ENCODE measurements at places on chromosomes 3 and 15.
A peak's percentile ranks its signal among the peaks of the same experiment; 100 is the strongest.

DNA sequence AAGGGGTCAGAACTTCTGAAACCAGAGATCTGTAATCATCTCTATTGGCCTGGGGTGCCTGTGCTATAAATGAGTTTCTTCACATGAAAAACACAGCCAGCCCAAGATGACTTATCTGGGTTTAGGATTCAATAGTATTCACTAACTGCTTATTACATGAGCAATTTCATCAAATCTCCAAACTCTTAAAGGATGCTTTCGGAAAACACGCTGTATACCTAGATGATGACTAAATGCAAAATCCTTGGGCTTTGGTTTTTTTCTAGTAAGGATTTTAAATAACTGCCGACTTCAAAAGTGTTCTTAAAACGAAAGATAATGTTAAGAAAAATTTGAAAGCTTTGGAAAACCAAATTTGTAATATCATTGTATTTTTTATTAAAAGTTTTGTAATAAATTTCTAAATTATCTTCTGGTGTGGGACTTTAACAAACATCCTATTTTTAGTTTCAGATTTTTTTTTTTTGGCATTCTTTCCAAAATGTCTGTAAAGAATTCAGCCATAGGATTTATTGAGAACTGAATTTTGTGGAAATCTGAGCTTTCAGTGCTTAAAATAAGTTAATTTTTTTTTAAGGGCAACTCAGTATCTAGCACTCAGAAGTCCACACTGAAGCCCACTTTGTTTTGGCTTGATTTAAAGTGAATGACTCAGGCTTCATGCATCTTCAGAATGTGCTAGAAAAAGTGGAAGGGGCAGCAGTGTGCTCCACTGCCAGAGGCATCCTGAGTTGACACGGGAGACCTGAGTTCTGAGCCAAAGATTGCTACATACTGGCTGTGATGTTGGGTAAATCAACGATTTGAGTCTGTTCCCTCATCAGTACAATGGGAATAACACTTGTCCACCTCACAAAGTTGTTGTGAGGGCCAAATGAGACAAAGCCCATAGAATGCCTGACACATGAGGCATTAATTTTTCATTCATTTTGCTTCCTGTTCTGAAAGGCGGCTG lies 18.7 kb downstream of the TMEM43 start:
- DNase-seq, result no peak

DNA sequence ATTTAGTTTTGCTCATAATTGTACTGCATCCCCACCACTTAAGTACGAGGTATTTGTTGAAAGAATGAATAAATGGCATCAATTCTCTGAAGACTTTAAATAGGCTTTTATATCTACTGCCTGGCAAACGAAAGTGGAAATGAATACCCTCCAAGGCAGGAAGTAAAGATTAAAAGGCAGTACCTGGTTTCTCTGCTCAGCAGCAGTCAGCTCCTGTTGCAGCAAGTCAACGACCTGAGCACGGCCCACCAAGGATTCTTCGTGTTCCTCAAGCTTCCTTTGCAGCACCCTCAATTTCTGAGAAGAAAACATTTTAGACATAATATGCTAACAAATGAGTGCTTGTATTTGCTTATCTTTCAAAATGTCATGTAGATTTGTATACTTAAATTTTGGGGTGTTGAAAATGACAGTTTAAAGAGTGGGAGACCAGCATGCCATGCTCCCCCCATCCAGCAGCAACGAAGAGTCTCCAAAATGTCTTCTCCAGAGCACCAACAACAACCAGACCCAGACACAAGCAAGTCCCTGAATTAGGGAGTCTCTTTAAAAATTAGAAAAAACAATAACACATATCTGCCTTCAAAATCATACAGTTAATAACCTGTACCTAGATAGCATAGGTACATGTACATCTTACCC lies 31.2 kb downstream of the GOLGB1 start:
- no peak for DNase-seq

DNA sequence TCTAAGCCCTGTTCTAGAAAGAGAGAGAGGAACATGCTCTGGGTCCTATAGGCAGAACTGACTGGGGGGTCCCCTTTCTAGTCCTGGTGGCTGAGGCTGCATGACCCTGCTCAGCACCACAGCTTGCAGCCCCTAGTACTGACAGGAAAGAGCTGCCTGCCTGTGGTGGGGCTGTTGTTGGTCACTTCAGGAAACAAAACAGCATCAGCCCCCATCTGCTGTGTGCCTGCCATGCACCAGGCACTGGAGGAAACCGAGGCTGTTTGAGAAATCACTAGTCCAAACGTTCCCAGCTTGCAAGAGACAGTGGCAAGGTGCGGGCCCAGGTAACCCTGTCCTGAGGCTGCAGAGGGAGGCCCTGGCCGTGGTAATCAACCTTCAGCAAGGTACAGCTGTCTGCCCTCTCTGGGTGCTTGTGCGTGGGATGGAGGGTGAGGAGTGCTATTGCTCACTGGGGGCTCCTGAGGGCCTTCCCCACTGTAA lies 90.6 kb downstream of the IQSEC1 start:
- no peak for DNase-seq

DNA sequence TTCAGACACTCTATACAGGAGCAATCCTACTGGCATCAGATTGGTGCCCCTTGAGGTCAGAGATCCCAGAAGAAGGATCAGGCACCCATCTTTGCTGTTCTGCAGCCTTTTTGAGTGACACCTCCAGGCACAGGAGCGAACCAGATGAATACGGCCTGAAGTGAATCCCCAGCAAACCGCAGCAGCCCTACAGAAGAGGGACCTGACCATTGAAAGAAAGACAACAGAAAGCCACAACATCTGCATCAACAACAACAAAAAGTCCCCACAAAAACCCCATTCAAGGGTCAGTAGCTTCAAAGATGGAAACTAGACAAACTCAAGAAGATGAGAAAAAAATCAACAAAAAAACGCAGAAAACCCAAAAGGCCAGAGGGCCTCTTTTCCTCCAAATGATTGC lies 130.4 kb downstream of the PPM1L start:
- DNase-seq, result no peak

- DNase-seq, result no peak
Measured at GRCh38 chr15:39029741-39030140, 465.1 kb upstream of the RASGRP1 start.

- DNase-seq, result no peak
Measured at GRCh38 chr15:80202016-80202315, 49.2 kb downstream of the FAH start.

- DNase-seq, result no peak
Measured at GRCh38 chr15:45393851-45394250, 15.5 kb upstream of the GATM start.

DNA sequence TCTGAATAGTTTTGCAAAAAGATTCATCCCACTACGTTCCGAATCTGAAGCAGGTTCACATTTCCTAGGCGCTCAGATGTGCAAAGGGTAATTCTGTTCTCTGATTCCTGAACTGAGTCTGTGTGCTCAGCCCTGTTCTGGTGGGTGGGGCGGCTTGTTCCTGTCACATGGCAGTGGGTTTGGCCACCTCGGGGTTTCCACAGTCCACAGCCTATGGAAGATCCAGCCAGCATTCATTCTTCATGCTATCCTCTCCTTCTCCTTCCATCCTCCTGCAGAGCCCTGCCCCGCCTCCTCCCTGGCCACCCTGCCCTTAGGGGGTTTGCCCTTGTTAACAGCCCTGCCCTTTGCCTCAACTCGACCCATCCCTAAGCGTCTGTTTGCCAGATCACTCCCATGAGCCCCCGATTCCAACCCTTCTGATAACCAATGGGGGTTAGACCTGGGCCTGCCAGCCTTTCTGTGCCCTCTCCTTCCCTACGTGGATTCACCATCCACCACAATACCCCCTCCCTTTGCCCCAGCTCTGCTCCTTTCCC lies 31.0 kb downstream of the PRR20G start:
- DNase-seq, result no peak

DNA sequence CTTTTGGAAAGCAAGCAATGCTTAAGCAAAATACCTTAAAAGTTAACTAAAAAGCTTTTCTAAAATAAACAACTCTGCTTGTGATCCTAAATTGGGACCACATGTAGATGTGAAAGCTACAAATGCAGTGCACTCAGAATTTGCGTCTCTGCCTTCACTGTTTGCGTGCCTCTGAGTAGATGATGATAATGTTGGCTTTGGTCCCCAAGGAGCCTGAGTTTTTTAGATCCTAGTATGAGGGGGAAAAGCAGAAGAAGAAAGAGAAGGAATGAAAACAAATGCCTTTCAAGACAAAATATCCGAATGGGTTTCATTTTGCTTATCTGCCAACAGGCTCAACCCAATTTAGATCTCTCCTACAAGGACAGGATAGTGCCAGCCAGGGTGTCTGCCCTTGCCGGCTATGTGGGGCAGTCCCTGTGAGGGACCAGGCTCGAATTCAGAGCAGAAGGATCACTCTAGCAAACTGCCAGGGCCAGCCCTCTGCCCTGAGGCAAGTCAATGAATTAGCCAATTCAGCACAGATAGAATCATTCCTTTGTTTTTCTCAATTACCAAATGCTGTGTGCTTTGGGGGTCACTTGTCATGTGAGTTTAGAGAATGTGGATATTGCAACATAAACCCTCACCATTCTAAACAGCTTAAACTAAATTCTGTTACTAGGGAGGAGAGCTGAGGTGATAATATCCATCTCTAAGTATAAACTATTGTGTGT lies 28.5 kb downstream of the SCG5 start:
- no peak for DNase-seq

DNA sequence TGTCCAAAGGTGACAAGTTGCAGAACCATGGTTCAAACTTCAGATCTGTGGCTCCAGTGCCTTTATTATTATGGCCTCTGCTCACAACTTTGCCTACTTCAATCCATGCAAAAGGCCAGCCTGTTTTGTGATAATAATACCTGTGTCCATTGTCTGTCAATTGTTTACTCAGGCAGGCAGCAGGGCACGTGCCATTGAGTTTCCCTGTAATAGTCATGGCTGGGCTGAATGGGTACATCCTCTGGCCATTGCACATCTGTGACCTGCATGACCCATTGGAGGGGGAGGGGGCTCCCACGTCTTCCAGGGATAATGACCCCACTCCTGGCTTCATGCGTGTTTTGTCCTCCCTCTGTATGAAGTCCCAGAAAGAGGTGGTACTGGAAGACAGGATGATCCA lies 215.4 kb downstream of the SSR3 start:
- DNase-seq, result no peak

DNA sequence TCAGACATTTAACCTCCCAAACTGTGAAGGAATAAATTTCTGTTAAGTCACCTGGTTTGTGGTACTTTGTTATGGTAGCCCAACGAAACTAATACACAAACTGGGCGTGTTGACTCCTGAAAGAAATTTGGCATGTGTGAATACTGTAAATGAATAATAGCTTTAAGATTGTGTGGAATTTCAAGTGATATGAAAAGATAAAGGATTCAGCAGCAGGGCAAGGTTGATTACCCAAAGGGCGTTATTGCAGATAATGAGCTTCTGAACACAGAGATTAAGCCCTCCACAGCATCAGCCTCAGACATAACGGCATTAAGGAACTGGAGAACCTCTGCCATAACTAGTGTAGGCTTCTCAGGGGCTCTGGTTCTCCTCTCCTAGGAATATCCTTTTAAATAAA lies 451.5 kb upstream of the NECTIN3 start:
- DNase-seq, result peak; percentile 1

DNA sequence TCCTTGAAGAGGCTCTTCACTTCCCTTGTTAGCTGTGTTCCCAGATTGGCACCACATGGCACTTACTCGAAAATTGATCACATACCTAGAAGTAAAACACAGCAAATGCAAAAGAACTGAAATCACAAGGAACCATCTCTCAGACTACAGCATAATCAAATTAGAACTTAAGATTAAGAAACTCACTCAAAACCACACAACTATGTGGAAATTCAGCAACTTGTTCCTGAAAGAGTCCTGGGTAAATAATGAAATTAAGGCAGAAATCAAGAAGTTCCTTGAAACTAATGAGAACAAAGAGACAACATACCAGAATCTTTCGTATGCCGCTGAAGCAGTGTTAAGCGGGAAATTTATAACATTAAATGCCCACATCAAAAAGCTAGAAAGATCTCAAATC lies 566.3 kb upstream of the TGFBR2 start:
- no peak for DNase-seq

DNA sequence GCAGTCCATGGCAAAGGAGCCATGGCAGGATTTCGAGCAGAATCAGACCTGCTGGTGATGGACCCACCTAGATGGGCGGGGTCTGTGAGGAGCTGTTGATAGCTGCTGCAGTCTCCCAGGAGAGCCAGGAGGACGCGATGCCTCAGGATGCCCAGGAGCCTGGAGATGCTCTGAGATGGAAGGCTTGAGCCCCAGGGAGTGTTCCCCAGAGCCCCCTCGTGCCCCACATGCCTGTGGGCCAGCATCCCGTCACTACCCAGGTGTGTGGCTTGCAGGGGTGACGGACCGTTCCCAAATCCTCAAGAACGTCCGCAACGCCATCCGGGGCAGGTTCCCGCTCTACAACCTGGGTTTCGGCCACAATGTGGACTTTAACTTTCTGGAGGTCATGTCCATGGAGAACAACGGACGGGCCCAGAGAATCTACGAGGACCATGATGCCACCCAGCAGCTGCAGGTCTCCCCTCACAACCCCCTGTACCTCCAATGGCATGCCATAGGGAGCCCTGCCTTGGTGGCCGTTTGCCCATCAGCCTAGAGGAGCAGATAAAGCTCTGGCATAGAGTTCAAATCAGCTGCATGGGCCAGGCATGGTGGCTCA lies 6.7 kb downstream of the ITIH1 start:
- DNase-seq, result no peak

GRCh38 chr3:49723296-49723627 lies 489 bp downstream of the GMPPB start:
- DNase-seq, result peak; percentile 62

DNA sequence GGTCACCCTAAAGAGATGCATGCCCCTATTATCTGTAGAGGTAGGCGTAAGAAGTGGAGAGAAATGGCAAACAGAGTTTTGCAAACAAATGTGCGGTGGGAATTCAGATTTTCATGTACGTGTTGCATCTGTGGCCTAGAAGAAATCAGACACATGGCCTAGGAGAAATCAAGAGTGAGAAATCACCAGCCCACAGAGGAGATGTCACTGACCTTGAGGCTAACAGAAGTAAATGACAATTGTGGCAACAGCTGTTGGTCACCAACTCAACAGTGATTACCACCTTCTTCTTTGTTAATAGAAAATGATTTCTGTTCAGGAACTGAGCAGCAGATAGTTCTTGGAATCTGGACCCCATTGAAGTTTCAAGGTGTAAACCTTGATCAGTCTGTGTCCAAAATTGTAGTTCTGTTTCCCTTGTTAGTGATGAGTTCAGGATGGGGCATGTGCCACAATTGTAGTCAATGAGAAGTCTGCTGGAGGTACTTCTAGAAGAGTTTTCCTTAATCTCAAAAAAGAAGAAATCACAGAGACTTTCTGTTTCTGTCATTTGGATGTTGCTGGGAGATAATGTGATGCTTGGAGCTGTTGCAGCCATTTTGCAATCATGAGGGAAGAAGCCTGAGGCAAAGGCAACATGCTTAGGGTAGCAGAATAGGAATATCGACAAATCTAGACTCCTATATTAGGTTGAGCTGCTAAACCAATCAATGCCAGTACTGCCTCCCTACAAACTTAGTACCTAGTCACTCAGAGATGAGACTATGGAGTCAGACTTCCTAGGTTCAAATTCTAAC lies 34.3 kb upstream of the RFTN1 start:
- DNase-seq, result no peak

- no peak for DNase-seq
Measured at GRCh38 chr15:99716540-99717095, 16.6 kb downstream of the LYSMD4 start.

GRCh38 chr3:80238606-80239005 lies 470.8 kb upstream of the ROBO1 start:
- no peak for DNase-seq
